ENCODE measurements at places on chromosomes 1 and 21.

DNA sequence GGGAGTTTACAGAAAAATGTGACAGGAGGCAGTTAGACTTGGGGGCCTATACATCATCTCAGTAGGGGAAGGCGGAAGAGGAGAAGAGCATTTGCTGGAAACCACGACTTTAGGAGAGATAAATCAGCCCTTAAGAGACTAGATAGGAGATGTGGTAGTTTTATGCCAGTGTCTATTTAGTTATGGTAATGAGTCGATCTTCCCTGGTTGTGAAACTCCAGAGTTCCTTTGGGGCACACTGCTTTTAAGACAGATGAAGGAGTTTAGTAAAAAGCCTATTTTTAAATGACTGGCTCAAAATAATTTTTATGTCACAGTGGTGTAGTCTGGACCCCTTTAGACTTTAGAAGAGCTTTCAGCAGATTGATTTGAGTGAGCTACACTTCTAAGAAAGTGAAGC is 7.8 kb downstream of the PGM1 start:
- no peak for DNase-seq

GRCh38 chr1:44721485-44722361 is 9.2 kb downstream of the RNU5D-1 start:
- peak; percentile 96 for DNase-seq

DNA sequence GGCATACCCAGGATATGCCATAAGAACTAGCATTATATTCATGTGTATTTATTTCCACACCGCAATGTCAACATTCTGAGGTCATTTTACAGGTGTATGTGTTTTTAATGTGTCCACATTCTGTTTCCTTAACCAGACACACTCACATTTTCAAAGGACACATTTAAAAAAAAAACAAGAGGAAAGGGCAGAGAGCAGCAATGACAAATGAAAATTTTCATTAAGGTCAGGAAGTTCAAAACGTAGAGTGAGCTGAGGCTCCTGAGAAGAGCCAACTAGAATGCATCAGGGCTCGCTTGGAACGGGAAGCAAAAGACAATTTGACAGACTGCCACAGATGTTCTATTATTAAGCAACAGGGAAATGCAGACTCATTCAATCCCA is 4.8 kb upstream of the GNPAT start:
- no peak for DNase-seq

- DNase-seq, result no peak
These were observed 35.6 kb downstream of the ADARB1 start for GRCh38 chr21:45109831-45110492.

DNA sequence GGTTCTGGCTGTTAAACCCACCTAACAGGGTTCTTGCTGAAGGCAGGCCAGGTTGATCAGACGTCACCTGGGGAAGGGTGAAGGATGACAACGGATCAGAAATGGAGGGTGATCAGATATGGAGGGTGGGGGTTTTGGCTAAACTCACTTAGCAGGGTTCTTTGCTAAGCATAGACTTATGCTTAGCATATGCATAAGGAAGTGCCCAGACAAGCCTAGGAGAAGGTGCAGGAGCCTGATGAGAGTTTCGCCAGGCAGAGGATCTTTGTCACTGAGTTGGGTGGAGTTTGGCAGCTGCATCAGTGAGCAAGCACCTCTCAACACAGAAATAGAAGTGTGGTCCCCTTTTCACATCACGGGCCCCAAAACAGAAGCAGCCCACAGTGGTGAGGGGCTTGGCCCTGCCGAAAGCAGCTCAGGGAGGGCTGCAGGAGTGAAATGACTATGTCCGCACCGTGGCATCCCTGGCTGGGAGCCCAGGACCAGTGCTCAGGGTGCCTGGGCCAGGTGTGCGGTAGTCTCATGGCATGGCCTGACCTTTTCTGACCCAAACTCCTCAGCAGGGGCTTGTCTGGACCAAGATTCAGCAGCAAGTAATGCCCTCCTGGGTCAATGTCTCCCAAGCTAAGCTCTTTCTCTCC is 101.6 kb downstream of the AJAP1 start:
- DNase-seq, result no peak

- DNase-seq, result no peak
These were observed 74.1 kb downstream of the XCL2 start for GRCh38 chr1:168469690-168470089.

DNA sequence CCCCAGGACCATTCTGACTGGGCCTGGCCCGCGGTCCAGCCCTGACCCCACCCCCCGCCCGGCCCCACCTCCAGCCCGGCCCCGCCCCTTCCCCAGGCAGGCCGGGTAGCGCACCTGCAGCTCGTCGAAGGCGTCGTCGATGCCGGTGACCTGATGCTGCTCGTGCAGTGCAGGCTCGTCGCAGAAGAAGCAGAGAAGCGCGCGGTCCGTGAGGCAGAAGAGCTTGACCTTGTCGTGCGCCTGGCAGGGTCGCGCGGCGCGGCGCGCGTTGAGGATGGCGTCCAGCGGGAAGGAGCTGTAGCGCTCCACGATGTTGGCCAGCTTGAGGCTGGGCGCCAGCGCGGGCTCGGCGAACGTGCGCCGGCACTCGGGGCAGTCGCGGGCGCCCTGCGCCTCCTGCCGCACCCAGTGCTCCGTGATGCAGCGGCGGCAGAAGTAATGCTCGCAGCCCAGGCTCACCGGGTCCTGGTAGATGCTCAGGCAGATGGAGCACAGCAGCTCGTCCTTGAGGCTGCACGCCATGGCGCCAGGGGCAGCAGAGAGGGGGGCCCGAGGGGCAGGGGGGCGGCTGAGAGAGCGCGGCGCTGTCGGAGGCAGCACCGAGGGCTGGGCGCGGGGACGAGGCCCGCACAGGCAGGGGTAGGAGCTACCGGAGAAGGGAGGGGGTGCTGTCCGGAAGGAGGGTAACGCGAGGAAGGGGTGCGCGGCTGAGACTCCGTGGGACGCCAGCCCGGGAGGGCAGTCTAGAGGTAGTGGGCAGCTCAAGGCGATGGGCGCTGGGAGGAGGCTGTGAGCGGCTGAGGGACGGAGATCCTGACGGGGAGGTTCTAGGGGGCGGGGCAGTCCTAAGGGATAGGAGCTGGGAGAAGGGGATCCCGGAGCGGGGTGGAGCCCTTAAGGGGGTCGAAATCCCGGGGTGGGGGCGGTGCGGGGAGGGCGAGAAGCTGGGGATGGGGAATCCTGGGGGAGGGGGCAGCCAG is 642 bp downstream of the TRIM62 start:
- peak; percentile 90 for DNase-seq

DNA sequence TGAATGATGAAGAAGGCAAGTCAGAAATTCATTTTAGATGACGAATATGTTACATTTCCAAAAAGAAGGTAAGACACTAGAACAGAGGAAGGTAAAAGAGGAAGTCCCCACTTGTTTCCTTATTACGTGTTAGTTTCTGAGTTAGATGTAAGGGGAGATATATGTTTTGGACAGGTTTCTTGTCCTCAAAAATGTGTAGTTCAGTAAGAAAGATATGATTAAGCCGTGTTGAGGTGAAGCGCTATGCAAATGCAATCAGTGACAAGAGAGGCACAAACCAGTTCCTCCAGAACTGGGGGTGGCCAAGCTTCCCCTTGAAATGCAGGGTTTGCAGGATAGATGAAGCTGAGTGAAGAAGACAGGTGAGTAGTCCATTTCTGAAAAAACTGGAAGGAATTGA is 293.3 kb upstream of the RUNX1 start:
- DNase-seq, result no peak

DNA sequence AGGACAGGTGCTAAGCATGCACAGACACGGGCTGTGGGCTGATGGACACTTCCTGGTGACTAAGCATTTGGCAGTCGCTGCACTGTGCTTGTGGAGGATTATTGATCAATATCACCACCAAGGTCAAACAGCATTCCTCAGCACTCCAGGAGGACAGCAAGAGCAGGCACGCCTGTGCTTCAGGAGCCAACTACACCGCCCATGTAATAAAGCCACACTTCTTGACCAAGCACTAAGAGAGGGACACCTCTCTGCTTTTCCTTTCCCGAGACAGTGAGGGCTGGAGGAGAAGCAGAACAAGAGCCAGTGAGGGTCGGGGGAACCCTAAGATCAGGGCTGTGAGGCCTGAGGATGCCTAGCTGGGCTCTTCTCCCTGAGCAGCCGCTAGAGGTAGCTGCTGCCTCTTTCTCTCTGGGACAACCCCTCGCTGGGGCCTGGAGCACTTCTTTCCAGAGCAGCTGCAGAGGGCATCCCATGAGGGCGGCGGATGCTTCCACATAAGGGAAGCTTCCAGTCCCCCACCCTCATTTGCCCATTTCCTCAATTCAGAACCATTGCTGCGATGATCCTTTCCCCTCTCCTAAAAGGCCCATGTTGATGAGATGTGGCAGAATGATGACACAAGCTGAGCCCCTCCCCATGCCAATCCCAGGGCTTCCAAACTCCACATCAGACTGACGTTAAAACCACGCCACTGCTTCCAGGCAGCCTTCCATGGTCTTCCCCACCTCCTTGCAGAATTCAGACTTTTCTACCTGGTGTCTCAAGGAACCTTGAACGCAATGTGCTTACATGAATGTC is 19.1 kb downstream of the RAB7B start:
- peak; percentile 47 for DNase-seq

GRCh38 chr1:209291715-209292114 is 291.8 kb upstream of the CAMK1G start:
- no peak for DNase-seq

- DNase-seq, result no peak
These were observed 195.2 kb upstream of the JUN start for GRCh38 chr1:58979086-58979485.

DNA sequence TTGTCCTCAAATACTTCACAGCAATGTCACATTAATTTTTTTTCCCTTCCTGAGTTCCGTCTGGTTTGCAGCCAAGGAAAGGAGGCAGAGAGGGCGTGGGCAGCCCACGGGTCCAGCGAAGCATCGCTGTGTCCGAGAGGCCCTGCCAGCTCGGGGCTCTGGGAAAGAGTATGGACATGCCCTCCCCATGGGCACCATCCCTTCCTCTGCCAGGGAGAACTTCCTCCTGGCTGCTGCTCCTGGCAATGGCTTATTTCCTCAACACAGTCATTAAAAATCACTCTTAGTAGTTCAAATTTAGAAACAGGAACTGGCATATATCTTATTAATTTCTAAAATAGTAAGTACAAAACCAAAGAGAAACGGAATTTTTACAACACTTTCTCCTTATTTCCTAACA is 115.4 kb downstream of the RIPK4 start:
- DNase-seq, result no peak

DNA sequence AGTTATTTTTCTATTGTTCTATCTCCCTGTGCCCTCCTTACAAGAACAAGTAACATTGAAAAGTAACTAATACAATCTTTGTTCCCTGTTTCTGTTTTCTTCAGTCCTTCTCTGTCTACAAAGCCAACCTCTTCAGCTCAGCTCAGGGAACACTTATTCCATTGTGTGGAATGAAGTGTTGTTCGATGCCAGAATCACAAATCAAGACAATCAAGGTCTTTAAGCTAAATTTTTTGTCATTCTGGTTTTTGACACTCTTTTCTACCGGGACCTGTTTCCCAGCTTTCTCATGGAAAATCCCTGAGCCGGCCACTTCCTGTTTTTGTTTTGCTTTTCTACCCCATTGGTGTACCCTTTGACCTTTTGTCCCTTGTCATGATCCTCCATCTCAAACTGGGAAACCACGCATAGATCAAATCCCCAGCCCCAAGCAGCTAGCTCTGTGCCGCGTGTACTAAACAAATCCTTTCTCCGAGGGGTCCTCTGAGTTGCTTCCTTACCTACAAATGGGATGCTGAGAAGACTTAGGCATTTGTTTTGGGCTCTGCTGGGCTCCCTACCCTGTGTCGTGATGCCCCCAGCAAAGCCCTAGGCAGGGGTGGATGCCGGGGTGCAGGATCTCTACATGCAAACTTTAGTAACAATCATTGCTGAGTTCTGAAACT is 141.8 kb downstream of the TOMM20 start:
- DNase-seq, result no peak

GRCh38 chr1:210248341-210248740 is 15.7 kb downstream of the SERTAD4 start:
- DNase-seq, result no peak

DNA sequence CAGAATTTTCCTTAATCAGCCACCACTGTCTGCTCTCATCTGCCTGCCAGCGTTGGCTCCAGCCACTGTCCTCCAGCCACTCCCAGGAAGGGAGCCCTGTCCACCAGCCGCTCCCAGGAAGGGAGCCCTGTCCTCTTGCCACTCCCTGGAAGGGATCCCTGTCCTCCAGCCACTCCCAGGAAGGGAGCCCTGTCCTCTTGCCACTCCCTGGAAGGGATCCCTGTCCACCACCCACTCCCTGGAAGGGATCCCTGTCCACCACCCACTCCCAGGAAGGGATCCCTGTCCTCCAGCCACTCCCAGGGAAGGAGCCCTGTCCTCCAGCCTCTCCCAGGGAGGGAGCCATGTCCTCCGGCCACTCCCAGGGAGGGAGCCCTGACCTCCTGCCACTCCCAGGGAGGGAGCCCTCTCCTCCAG is 726.5 kb downstream of the PTPRU start:
- no peak for DNase-seq

- no peak for DNase-seq
These were observed 249.2 kb upstream of the TPTE start for GRCh38 chr21:10272216-10272615.

- no peak for DNase-seq
These were observed 3.3 kb upstream of the MEF2D start for GRCh38 chr1:156503698-156504437.

DNA sequence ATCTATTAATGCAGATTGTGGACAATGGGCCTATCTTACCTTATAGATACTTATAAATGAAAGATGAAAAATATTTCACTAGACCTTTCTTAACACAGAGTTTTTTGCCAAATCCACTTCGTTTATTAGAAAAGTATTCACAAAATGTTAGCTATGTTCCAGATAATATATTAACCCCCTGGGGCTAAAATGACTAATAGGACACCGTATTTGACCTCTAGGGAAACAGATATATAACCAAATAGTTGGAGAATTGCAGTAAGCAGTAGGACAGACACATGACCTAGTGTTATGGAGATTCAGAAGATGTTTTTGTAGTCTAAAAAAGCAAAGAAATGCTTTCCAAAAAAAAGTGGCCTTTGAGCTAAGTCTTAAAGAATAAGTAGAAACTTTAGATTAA is 106.9 kb downstream of the SEC16B start:
- no peak for DNase-seq

- DNase-seq, result no peak
These were observed 46.0 kb downstream of the PKP1 start for GRCh38 chr1:201329286-201329685.

- DNase-seq, result peak; percentile 22
These were observed 70.7 kb downstream of the EVA1C start for GRCh38 chr21:32483293-32483595.

DNA sequence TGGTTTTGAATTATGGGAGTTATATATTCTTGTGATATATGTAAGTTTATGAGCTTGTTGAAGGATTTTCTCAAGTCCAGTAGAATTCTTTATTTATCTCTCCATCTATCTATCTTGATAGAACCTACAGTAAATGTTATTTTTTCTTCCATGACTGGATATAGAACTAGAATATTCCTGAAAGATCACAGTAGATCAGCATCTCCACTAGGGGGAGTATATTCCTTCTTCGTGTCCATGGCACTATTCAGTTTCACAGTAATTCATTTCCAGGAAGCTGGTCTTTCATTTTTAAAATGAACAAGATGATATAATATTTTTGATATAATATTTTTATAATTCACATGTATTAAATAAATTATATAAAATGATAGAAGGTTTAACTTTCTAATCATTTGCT is 18.8 kb downstream of the TMPRSS15 start:
- DNase-seq, result no peak
